Cortex of kidney (tissue), 1 donor: ENCODE measurements at places on chromosomes 16 and 17.

DNA sequence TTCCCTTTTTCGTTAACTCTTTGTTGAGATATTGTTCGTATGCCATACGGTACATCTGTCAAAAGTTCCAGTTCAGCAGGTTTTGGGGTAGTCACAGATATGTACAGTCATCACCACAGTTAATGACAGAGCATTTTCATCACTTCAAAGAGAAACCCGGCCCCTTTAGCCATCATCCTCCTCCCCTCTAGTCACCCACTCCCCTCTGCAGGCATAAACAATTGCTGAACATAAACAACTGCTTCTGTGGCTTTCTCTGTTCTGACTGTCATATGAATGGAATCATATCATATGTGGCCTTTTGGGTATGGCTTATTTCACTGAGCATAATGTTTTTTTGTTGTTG, 59.3 kb downstream of the RNF213 start:
- no peak for DNase-seq

DNA sequence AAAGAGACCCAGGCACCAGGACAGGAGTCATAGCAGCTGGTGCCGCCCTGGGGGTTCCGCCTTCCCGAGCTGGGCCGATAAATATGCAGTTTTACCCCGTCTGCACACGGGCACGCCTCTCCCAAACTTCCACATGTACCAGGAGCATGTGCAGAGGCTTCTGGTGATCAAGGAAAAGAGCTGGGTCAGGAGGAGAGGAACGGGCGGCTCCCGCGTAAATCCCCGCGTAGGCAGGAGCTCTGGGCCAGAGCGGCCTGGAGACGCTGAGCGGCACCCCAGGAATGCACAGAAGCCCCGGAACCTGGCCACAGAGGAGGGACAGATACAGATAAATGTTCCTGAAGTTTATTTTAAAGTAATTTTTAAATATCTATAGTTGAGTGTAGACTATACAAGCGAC, 46.6 kb upstream of the METRNL start:
- no peak for DNase-seq

DNA sequence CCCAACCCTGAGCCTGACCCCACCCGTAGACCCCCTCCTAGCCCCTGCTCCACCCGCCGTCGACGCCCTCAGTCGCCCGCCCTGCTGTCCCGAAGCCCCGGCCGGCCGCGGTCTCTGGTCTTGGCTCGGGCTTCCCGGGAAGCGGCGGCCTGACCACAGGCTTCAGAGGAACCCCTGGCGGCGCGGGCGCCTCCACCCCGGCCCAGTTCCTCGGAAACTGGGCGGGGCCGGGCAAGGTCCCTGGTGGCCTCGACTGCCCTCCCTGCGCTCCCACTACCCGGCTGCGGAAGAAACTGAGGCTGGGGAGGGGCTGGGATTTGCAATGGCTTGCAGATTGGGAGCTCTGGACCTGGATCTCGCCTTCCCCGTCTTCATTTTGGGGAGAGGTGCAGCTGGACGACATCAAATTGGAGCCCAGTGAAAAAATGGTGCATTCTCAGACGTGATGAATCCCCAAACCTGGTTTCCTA, 692 bp upstream of the SOCS1 start:
- no peak for DNase-seq

DNA sequence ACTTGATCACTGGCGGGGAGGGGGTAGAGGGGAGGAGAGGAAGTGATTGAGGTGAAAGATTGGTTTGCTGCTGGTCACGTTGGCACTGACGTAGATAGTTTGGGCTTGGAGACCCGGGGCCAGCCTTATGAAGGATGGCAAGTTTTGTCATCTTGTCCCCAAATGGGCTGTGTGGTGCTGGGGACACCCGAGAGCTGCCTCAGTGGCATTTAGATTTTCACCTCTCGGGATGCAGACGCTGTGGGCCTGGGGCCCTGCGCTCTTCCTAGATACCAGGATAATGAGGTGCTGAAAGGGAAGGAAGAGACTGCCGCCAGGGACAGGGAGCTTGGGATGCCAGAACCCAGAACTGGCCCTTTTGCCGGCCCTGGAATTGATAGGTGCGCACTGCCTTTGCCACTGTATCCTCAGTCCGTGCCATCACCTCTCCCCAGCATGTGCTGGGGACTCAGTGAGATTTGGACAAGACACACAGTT, 1.4 kb upstream of the SOCS3 start:
- DNase-seq: no peak

DNA sequence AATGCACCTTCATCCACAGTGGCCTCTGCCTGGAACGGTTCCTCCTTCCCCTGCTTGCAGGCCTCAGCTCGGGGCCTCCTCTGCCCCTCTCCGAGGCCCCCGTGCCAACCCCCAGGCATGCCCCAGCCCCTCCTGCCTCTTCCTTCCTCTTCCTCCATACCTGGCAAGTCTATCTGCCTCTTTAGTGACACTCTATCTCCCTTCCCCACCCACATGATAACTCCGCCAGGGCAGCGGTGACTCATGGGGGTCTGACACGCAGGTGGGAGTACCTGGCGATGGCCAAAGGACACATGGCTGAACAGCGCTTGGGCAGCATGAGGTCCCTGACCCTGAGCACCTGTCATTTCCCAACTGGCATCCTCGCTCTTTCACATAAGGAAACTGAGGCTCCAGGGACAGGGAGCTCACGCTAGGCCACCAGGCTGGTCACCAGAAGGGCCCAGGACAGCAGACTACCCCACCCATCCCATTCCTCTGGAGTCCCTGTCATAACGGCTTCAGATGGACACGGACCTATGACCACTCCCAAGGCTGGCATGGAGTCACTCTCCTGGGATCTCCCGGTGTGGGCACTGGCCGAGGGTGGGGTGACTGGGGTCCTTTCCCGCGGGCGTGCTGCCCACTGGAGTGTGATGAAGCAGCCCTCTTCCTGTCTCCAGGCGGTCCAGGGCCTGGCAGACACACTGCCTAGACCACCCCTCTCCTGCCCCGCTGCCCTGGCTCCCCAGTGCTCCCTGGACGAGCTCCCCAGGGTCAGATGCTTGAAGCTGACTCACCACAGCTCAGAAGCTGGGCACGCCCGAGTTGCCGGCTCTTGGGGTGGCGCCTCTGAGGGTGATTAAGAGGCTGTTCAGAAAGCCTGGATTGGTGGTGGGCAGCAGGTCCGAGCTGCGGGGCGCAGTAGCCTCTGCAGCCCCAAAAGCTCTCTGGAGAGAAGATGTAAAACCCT, 100.6 kb downstream of the ENGASE start:
- DNase-seq: no peak

GRCh38 chr16:12159672-12160071, 183.1 kb downstream of the SNX29 start:
- no peak for DNase-seq

GRCh38 chr17:63165400-63165799, 199.4 kb downstream of the TANC2 start:
- DNase-seq: no peak

DNA sequence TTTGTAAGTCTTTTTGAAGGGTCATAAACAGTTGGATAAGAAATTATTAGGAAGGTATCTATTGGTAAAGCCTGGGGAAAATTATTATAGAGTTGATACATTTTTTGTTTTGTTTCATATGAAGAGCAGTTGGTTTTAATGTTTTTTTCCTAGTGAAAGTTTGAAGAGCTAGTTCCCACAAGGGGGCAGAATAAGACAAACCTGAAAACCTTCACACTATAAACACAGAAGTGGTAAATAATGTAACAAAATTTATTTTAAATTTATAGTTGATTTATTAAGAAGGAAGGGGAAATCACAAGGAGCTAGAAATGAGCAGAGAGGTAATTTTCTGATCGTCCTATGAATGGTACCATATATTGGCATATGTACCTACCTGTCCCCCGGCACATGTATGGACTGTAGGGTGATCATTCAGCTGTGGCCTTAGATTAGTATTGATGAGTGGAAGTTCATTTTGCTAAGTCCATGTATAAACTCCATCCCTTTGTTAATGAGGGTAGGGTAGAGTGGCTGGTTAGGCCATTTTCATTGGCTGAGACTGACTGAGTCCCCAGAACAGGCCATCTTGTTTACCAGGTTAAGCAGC, 116.3 kb downstream of the TANC2 start:
- DNase-seq: no peak

DNA sequence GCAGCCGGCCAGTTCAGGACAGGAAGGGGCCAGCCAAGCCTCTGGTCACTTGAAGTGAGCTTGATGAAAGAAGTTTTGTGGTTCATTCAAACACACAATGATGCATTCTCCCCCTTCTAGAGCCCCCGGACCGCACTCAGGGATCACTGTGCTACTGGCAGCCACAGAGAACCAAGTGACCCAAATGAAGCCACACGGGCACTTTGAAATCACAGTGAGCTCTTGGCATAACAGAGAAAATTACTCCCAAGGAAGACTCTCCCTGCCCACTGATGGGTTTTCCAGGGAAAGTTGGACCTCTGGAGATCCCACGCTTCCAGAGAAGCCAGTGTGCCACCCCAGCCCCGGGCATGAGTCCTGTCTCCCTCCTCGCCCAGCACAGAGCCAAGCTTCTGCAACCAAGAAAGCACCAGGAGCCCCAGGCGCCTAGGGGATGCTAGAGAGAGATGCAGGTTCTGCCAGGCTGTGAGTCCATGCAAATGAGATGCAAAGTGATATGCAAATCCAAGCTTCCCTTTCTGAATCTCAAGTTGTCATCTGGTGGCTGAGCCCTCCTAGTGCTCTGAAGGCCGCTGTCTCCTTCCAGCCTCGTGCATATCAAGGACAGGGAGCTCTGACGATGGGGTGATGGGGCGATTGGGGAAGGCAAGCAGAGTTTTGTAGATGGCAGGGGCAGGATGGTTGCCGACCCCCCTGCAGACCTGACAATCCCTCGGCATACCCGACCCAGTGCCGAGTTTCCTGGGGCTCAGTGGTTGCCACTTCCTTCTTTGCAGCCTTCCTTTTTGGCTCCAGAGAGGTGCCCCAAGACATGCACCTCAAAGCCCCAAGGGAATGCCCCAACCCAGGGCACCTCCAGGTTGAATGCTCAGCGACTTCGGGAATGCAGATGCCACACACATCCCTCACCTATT, 59.7 kb upstream of the TNRC6C start:
- DNase-seq: no peak

DNA sequence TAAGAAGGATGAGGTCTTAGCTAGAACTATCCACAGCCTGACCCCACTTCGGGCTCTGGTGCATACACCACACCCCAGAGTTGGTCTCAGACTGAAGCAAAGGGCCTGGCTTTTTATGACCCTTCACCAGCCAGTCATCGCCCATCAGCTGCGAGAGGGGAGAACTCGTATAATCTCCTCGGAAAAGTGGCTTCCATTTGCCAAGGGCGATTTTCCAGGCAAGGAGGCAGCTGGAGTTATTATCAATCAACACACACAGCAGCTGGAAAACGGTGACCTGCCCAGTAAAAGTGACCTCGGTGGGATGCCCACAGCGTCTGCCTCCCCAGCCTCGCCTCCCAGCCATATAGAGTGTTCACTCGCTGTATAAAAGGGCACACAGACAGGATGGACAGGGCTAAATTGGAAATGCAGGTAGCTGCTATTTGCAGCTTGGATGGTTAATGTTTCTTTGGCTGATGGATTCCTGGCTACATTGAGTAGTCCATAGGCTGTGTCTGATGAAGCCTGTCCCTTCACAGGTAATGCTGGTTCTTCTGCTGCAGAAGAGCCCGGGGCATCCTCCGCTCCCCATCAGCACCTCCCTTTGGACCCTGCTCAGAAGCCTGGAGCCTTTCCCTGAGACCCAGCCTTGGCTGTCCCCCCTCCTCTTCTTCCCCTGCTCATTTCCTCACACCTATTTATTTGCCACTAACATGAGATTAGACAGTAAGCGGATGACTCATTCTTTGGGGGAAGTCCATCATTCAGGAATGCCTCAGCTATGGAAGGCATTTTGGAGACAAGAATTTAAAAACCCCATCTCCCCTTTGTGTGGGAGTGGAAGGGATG, 45.7 kb downstream of the TMEM186 start:
- no peak for DNase-seq

GRCh38 chr16:23861874-23862273, 26.1 kb downstream of the PRKCB start:
- no peak for DNase-seq

DNA sequence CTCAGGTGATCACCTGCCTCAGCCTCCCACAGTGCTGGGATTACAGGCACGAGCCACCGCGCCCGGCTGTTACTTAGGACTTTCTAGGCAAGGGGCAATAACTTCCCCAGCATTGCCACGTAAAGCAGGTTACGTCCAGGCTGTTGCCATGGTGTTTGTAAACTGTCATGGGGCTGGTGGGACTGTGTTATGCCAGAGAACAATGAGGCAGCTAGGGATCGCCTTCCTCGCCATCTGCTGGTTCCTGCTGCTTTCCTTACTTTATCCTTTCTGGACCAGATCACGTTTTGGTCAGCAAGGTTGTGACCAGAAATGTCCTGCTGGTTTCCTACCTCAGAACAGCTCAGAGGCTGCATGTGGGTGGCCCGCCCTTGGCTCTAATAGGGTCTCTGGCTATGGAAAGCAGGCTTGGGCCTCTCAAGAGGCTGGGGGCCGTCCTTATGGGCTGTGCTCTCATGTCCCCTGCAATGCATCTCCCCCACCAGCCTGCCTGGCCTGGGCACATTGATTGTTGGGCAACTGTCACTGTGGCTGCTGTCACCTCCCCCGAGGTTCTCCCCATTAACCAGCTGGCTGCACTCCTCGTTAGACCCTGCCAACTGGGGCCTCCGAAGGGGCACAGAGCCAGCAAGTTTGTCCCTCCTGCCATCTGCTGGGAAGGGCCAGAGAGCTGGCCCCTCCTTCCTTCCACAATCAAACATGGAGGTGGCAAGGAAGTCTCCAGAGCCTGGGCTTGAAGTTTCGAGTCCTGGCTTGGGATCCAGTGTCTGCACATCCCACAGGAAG, 28.2 kb upstream of the ZC3H18 start:
- no peak for DNase-seq

GRCh38 chr16:72240466-72240865, 68.5 kb upstream of the PMFBP1 start:
- no peak for DNase-seq

DNA sequence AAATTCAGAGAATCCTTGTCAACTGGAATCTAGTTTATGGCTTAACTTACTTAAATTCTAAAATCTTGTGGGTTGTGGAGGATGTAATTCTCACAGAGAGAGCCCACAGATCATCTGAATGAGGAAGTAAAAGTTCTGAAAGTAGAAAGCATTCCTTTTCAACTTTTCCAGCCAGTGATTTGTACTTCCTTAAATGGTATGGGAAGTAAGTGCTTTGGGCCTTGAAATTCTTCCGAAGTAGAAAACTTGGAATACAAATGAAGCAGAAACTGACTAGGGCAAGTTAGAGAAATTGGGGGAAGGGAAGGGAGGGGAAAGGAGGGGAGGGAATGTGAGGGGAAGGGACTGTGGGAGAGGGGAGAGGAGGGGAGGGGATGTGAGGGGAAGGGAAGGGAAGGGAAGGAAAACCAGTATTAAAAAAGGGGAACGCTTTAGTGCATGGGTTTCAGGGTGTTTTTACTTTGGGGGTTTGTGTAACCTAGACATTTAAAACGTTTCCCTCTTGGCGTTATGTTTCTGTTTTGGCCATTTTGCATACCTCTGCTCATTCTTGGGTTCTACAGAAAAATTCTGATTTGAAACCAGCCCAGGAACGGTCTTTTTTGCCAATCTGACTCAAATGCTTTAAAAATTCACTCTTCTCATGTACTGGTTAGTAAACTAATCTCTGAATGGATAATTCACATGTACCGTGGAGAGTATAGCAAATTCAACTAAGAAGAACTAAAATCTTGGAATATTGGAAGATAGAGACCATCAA, 15.5 kb upstream of the SNTB2 start:
- DNase-seq: no peak

- DNase-seq: no peak
Measured at GRCh38 chr17:69466451-69466850, 52.0 kb downstream of the MAP2K6 start.

- DNase-seq: no peak
Measured at GRCh38 chr17:55274355-55275255, 9.8 kb downstream of the HLF start.
